Stimulated activated CD8-positive, alpha-beta memory T cell treated with anti-CD3 and anti-CD28 coated beads, Interleukin-4, amount 100 ng/mL, for 4 hours (primary cell): ENCODE measurements at places on chromosomes 7 and 10.

GRCh38 chr7:108226816-108227299 is 96.7 kb upstream of the LAMB4 start:
- no peak for DNase-seq

GRCh38 chr10:82091413-82091812 is 216.4 kb downstream of the NRG3 start:
- DNase-seq: no peak

DNA sequence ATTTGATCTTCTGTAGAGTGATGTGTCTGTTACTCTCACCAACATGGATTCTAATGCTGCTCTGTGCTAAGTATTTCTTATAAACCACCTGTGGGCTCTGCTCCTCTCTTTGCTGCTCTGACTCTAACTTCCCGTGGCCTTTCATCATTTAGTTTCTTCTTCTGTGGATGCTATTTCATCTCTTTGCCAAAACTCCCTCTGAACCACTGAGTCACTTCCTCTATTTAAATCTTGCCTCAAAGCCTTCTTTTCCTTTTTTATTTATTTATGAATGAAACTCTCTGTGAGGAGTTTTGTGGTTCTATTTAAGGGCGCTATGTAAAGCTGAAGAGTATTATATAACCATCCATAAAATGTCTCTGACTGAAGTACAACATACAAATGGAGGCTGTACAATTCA is 538.5 kb downstream of the SUGCT start:
- no peak for DNase-seq

- no peak for DNase-seq
These were observed 179.9 kb downstream of the DIP2C start for GRCh38 chr10:509361-510102.

GRCh38 chr7:80370587-80370986 is 141.3 kb downstream of the GNAT3 start:
- no peak for DNase-seq
